ENCODE measurements at places on chromosomes 2 and 18.
A peak's percentile ranks its signal among the peaks of the same experiment; 100 is the strongest.

DNA sequence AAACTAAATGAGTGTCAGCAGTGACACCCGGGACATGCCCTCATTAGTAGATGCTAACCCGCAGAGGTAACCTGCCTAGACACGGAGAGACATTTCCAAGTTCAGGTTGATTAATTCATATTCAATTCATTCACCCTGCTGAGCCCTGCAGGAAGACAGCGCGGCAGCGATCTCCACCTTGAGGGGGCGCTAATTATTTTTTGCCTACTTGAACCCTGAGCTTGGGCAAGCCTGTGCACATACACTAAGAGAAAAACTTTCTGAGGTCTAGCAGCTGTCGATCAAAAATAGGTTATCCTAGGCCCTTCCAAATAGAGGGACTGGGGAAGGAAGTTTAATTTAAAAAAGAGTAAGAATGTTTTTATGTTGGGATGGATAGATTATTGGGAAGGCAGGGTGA, 1.3 kb upstream of the LYPD6 start:
- peak; percentile 23 for DNase-seq

DNA sequence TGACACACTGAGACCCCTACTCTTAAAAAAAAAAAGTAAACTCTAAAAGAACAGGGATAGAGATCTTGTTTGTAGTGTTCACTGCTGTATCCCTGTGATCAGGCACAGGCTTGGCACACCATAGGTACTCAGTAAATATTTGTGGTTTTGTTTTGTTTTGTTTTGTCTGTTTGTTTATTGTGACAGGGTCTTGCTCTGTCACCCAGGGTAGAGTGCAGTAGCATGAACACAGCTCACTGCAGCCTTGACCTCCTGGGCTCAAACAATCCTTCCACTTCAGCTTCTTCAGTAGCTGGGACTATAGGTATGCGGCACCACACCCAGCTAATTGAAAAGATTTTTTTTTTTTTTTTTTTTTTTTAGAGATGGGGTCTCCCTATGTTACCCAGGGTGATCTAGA, 3.4 kb downstream of the FKBP1B start:
- DNase-seq = no peak

DNA sequence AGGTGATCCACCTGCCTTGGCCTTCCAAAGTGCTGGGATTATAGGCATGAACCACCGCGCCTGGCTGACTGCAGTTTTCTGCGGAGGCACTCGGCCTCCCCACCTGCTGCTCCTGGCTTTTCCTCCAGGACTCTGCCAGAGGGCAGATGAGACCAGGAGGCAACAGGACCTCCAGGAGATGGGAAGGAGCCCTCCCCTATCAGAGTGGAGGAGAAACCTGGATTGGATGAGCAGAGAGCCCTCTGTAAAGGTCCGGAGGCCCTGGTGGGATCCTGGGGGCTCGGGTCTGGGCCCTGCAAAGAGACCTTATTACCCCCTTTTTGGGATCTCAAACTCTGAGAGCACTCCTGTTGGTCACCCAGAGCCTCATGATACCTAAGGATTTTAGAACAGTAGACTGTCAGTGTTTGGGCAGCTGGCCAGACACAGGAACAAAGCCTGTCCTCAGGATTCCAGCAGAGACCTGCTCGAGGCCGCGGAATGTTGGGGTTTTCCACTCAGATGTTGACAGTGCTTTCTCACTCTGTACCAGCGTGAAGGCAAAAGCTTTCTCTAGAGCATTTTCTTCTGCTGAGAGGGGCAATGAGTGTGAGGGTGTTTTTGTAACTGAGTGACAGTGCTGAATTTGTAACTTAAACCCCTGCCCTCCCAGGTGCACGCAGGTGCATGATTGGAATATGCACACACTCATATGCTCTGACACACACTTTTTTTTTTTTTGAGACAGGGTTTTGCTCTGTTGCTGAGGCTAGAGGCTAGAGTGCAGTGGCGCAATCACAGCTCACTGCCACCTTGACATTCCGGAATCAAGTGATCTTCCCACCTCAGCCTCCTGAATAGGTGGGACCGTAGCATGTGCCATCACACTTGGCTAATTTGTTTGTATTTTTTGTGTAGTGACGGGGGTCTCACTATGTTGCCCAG, 48.4 kb downstream of the NPPC start:
- DNase-seq = no peak

GRCh38 chr2:30301551-30301950, 70.2 kb downstream of the LBH start:
- DNase-seq = no peak

DNA sequence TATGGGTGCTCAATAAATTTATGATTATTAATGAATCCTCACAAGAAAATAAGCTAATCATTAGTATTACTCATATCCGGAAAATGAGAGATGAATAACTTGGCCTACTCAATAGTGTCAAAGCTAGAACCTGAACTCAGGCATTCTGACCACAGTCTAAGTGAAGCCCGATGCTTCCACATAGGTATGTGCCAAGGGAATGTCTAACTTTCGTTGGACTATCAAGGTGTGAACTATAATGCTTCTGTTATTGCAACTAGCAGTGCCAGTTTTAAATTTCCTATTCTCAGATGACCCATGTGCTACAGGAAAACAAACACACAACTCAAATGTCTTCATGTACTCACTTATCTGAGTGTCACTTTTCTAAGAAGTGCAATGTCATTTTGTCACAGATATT, 1.8 kb downstream of the BARD1 start:
- DNase-seq = no peak

DNA sequence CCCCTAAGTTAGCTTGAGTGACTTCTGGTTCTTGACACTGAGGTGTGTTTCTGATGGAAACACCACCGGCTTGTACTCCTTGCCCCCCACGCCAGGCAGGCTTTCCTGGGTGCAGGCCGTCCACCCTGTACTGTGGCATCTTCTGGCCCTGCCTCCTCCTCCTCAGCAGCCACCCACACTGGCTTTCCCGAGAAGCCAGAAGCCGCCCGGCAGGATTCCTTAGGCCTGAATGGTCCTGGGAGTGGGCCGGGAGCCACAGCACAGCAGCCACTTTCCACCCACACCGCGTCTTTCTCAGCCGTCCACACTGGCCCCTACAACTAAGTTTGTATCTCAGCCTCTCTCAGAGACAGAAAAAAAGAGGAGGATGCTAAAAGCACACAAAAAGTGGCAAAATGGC, 2.1 kb upstream of the HSBP1L1 start:
- no peak for DNase-seq

GRCh38 chr18:74291472-74291770, 342 bp downstream of the CYB5A start:
- no peak for DNase-seq

GRCh38 chr18:58026395-58026794, 17.6 kb upstream of the NEDD4L start:
- no peak for DNase-seq

DNA sequence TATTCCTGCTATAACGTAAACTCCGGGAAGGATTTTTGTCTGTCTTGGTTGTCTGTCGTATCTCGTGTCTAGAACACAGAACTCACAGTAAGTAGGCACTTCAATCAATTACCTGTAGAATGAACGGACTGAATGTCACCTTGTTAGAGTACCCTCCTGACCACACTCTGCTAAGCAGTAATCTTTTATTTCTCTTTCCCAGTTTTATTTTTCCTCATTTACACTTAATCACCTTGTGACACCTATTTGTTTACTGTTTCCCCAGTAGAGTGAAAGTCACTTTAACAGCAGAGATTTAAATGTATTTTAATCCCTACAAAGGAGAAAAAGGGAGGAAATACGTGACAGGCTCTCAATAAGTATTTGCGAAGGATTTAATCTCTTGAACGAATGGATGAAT, 514 bp upstream of the EPB41L5 start:
- no peak for DNase-seq

DNA sequence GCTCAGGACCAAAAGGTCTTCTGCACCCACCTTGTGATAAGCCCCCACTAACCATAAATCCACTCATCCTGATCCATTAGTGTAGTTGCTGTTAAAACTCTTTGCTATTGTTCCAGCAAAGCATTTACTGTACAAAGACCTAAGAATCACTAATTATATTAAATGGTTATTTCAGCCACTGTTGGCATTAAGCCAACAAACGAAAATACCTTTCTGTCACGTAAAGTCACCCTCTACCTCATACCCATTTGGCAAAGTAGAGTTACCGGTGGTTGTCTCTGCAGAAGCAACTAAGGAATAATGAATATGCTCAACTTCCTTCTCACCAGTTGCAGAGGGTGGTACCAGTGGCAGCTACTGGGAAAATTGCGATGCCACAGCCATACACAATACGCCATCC, 224.5 kb downstream of the SP3 start:
- no peak for DNase-seq

DNA sequence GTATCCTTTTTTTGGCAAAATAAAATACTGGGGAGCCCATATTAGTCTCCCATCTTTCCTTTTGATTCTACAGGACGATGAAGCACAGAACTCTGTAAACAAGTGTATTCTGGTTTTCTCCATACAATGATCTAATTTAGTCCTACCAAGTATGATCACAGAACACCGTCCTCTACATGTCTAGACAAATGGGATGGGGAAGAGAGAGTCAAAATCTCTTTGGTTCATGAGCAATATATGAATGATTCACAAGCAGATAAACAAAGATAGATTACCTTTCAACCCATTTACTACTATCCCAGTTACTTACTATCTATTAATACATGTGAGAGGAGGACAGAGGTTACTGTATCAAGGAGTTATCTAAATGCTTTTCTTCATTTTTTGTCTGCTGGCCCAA, 352.4 kb upstream of the ACVR2A start:
- DNase-seq = no peak

GRCh38 chr2:11483806-11484617, 18.1 kb upstream of the E2F6 start:
- DNase-seq = no peak

DNA sequence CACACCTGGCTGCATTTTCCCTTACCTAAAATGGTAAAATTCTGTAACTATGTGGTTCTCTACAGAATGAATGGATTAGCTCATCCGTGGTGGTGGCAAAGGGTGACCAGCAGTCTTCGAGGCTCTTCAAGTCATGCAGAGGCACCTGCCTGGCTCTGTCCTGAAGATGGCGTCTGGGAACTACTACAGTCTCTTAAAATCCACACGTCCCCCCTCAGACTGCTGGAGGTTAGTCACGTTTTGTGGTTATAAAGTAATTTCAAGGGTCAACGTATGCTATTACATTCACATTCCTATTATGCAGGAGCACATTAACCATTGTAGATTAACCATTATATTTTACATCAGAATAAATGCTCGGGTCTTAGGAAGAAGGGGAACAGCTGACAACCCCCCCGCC, 616.7 kb downstream of the GALR1 start:
- no peak for DNase-seq

DNA sequence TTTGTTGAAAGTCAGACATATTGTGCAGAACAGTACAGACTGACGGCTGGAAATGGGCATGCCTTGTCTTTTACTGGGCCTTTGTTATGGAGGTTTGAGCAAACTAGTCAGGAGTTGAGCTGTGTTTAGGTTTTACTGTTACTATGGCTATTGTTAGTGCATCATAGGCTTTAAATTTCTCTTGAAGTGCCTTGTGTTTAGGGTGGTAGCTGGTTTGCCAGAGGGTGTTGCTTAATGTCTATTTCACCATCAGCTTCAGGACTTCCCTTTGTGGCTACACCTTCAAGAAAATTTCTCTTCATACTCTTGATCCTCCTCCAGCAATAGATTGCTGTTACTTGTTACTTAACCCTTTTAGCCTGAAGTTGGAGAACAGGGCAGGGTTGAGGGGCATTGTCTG, 104.6 kb downstream of the CAPN13 start:
- DNase-seq = no peak

- DNase-seq = no peak
Measured at GRCh38 chr18:53991805-53992204, 232.7 kb downstream of the MBD2 start.

- DNase-seq = no peak
Measured at GRCh38 chr2:119206201-119206600, 17.4 kb upstream of the STEAP3 start.

DNA sequence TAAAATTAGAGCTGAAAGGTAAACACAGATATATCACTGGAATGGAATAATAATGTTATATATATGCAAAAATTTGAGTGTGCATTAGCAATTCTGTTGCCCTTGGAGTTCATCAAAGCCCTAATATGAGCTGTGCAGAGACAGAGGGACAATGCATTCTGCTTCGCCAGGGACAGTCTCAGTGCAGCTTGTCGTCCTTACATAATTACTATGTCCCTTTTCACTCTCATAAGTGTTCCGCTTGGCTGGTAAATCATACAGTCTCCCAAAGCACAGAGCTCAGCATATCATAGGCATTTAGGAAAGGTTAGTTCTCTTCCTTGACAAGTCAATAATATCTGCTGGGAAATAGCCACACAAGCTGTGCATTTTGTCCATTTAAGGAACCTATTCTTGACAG, 30.7 kb downstream of the MAPK4 start:
- peak; percentile 25 for DNase-seq

- DNase-seq = no peak
Measured at GRCh38 chr18:9507565-9508088, 32.3 kb downstream of the RALBP1 start.

- no peak for DNase-seq
Measured at GRCh38 chr2:134413430-134413829, 159.6 kb downstream of the MGAT5 start.

GRCh38 chr18:3067722-3068121, 54.8 kb upstream of the LPIN2 start:
- DNase-seq = no peak

DNA sequence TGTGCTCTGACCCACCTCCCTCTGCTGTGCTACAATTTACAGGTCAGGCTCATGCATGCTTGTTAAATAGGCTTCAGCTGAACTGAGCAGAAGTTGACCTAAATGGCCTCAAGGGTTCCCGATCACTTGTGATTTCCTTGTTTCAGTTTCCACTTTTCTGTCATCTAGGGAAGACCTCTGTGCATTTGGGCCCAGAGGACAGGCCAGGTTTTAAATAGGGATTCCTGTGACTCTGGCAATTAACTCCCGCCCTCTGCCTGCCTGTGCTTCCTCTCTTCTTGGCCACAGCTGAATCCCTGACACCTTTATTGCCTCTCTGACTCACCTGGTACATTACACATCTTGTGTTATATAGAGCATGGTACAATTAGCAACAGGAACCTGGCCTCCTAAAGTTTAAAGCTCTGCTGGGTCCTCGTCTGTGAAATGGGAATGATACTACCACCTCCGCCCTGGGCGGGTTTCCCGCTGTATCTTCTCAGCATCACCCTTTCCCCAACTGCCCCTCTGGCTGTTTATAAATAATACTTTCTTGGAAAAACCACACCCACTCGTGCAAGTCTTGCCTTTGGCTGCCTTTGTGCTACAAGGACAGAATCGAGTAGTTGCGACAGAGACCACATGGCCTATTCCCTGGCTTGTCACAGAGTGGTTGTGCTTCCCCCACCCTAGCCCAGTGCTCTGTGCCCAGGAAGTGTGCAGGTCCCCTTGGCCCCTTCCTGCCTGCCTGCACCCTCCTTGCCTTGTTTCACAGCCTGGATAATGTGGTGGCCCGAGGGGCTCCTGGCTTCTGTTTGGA, 7.9 kb downstream of the CABLES1 start:
- no peak for DNase-seq

DNA sequence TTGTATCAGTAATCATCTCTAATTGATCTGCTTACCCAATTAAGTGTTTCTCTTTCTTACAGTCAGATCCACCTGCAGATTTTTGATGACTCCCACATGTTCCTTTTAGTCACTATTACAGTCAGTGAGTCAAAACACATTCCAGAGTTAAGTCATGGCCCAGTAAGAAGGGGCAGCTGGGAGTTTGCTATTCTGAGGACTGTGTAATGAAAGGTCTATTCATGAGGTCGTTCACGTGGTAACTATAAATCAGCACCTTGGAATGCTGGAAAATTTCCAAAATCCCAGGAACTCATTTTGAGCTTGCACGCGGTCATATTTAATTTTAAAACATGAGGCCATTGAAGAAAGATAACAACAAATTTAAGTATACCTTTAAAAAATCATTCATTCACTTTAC, 252.5 kb downstream of the XIRP2 start:
- DNase-seq = peak; percentile 86

Measured in kidney (tissue), 22 donors.